Panc1 (cell line): ENCODE measurements at places on chromosomes 6 and 20.

DNA sequence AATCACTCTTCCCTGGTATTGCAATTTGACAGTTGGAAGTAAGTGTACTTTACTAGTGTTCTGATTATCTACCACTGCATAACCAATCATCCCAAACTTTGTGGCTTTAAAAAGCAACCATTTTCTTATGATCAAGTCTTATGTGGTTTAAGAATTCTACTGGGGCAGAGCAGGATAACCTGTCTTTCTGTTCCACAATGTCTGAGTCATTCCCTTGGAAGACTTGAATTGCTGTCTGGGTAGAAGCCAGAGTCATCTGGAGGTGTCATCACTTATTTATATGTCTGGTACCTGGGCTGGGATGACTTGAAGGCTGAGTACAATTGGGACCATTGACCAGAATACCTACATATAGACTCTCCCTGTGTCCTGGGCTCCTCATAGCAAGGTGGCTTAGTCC lies 644.3 kb downstream of the HDGFL1 start:
- DNase-seq, result no peak

- DNase-seq, result no peak
These were observed 126.9 kb downstream of the SYCP2 start for GRCh38 chr20:59806578-59806975.

- DNase-seq, result no peak
These were observed 1.4 kb upstream of the LIN28B start for GRCh38 chr6:104955491-104955890.

GRCh38 chr6:22732176-22732970 lies 163.0 kb downstream of the HDGFL1 start:
- no peak for DNase-seq
